ENCODE measurements at places on chromosomes 16 and 17.
A peak's percentile ranks its signal among the peaks of the same experiment; 100 is the strongest.

DNA sequence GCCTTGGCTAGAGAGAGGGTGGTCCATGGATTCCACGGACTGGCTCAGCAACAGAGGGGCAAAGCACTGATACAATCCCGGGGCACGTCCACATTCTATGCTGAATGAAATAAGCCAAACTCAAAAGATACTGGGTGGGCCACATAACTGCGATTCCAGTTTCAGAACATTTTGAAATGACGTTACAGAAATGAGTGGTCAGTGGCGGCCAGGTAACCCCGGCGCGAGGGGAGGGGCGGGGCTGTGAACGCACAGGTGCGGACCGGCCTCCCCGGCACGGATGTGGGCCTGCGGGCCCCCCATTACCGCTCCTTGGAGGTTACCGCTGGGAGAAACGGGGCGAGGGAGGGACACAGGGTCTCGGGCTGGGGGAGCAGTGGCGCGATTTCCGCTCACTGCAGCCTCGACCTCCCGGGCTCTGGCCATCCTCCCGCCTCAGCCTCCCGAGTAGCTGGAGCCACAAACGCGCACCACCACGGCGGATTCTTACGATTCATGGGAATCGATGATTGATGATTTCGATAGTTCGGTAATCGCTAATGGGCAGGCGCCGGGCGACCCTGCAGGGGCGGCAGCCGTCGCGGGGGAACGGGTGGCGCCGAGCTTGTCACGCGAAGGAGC is 559 bp downstream of the MVD start:
- peak overlapping the region; percentile 97 for H3K27ac ChIP-seq
- no peaks in the 10 kb centered on the region for H3K27me3 ChIP-seq
- peak overlapping the region; percentile 96 for H3K4me3 ChIP-seq
- peaks cover 6% of the 10 kb centered on the region for H3K4me1 ChIP-seq
- no peak for DNase-seq

- H3K4me1 ChIP-seq: no peaks in the 10 kb centered on the region
- no peak overlapping the region for H3K27ac ChIP-seq
- DNase-seq: no peak
These were observed 129.0 kb downstream of the KATNIP start for GRCh38 chr16:27678955-27679354.

- no peak overlapping the region for H3K4me3 ChIP-seq
- peak overlapping the region; percentile 41 for H3K27ac ChIP-seq
- no peaks in the 10 kb centered on the region for H3K27me3 ChIP-seq
These were observed 10.2 kb downstream of the PIP4K2B start for GRCh38 chr17:38789185-38789584.

DNA sequence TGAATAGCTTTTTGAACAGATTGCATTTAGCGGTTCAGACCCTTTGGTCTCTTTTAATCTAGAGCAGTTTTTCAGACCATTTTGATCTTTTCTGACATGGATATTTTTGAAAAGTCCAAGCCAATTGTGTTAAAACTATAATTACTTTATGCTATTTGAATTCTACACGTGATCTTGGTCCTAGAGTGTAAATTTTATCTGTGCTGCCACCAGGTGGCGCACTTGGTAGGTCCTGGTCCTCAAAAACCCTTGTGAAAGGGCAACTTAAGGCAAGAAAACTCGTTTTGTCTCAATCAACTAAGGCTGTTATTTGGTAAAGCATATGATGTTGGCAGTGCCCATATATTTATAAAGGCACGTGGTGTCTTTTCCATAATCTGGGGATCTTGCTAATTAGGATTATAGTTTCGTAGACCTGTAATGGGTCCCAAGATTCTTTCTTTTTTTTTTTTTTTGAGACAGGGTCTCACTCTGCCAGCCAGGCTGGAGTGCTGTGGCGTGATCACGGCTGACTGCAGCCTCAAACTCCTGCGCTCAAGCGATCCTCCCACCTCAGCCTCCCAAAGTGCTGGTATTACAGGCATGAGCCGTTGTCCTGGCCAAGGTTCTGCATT is 43.9 kb upstream of the TEX2 start:
- H3K4me1 ChIP-seq: no peaks in the 10 kb centered on the region
- no peak overlapping the region for H3K27ac ChIP-seq
- no peak overlapping the region for H3K4me3 ChIP-seq
- no peaks in the 10 kb centered on the region for H3K27me3 ChIP-seq
- H3K36me3 ChIP-seq: no peaks in the 10 kb centered on the region

DNA sequence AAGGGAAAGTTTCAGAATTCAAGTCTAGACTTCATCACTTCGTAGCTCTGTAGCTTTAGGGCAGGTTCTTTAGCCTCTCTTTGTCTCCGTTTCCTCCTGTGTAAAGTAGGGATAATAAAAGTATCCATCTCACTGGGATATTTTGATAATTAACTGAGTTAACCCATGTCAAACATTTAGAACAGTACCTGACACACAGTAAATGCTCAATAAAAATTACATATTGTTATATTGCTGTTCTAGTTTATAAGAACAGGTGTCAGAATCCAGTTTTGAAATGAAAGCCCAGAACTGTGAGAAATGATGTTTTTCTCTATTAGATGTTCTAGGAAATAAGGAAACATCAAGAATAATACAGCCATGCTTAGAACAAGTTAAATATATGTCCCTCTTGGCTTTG is 4.3 kb downstream of the MOSMO start:
- no peak overlapping the region for H3K4me3 ChIP-seq
- peaks cover 5% of the 10 kb centered on the region for H3K36me3 ChIP-seq
- peak overlapping the region; percentile 27 for H3K27ac ChIP-seq

GRCh38 chr17:45345246-45345553 is 28.4 kb upstream of the MAP3K14 start:
- H3K4me1 ChIP-seq: no peaks in the 10 kb centered on the region
- H3K36me3 ChIP-seq: no peaks in the 10 kb centered on the region
- peaks cover 18% of the 10 kb centered on the region for H3K27me3 ChIP-seq
- DNase-seq: no peak
- H3K4me3 ChIP-seq: no peak overlapping the region

DNA sequence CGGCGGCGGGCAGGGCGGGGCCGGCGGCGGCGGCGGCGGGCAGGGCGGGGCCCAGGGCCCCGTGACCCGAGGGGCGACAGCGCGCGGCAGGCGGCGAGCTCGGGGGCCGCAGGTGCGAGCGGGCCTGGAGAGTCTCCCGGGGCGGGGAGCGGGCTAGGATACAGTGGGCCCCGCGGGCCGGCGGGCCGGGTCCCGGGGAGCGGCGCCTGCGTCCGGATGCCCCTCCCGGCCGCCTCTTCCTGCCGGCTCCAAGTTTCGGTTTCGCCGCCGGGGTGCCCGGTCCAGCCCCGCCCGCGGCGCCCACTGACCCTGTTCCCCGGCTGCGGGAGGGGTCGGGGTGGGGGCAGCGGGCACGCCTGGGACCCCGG is at the start of gene RNF213:
RNF213 (plus strand) TSS at position 62 of the 368 bp plus-strand sequence. CDS start 2,830 bp downstream, outside the sequence.
- no peaks in the 10 kb centered on the region for H3K27me3 ChIP-seq
- DNase-seq: peak; percentile 33
- peak within 1 kb of the TSS; percentile 98 for H3K4me3 ChIP-seq
- H3K4me1 ChIP-seq: peaks cover 52% of the 10 kb centered on the region
- H3K36me3 ChIP-seq: peaks cover 42% of the 10 kb centered on the region

All from effector memory CD8-positive, alpha-beta T cell (primary cell).